ENCODE measurements at places on chromosomes 7 and 10. TPM values are rescaled to one million over a fixed set of nuclear protein-coding genes. Genes with fewer than 3 reads are reported as not detected.

- no peaks in the 10 kb centered on the region for H3K27me3 ChIP-seq
- no peaks in the 10 kb centered on the region for H3K36me3 ChIP-seq
- no peak overlapping the region for H3K4me3 ChIP-seq
- no peak for DNase-seq
- H3K4me1 ChIP-seq, result no peaks in the 10 kb centered on the region
- H3K27ac ChIP-seq, result no peak overlapping the region
These were observed 14.5 kb downstream of the C7orf57 start for GRCh38 chr7:48049850-48050249.

TMEM213 gene
- total RNA-seq, result not detected

NUDT13 gene
- 6.1 TPM for total RNA-seq

- no peak for DNase-seq
- H3K36me3 ChIP-seq, result no peaks in the 10 kb centered on the region
- H3K27ac ChIP-seq, result peak overlapping the region; percentile 53
- peaks cover 10% of the 10 kb centered on the region for H3K4me1 ChIP-seq
- H3K4me3 ChIP-seq, result peak overlapping the region; percentile 45
These were observed 15.6 kb upstream of the RFC2 start for GRCh38 chr7:74269757-74270277.

GRCh38 chr10:62057359-62057758, 155.9 kb downstream of the ARID5B start:
- no peaks in the 10 kb centered on the region for H3K27me3 ChIP-seq
- peaks cover 11% of the 10 kb centered on the region for H3K4me1 ChIP-seq
- H3K36me3 ChIP-seq, result peaks cover 16% of the 10 kb centered on the region
- H3K27ac ChIP-seq, result 0 out of 2 replicates have a peak overlapping the region, but pooled peaks have one; percentile 9

CAV1 gene
- 496 TPM for total RNA-seq

DNA sequence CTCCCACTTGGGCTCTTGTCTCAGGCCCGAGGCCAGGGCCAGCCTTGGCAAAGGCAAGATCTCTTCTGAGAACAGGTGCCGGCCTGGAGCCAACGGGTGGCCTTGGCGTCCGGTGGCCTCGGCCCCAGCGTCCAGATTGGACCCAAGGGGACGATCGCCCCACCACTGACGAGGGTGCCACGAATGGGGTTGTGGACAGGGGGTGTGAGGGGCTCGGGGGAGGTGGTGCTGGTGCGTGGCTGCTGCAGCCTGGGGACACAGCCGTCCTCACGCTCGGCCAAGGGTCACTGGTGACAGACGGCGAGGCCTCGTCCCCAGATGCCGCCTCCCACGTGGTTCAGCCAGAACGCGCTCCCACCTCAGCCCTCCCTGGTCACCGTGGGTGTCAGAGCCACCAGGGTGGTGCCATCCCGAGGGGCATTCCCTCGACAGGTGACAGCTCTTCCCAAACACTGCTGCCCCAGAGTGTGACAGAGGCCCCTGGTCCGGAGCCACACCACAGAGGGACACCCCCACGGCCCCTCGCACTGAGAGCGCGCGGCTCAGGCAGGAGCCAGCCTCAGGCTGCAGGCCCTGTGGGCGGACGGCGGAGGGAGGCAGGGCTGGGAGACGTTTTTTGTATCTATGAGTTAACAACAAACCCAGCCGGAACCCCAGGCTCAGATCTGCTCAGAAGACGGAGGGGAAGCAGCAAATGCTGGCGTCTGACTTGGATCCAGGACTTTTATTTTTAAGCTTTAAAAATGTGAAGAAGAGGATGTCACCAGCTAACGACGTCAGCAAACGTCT, 18.5 kb upstream of the CFAP46 start:
- no peak overlapping the region for H3K27ac ChIP-seq
- no peaks in the 10 kb centered on the region for H3K27me3 ChIP-seq
- H3K4me1 ChIP-seq, result peaks cover 10% of the 10 kb centered on the region

ZNF239 gene
- total RNA-seq, result 18.5 TPM

GRCh38 chr7:109864230-109864629, 1226.7 kb upstream of the LRRN3 start:
- no peaks in the 10 kb centered on the region for H3K27me3 ChIP-seq
- no peaks in the 10 kb centered on the region for H3K4me1 ChIP-seq
- H3K36me3 ChIP-seq, result no peaks in the 10 kb centered on the region
- DNase-seq, result no peak

DNA sequence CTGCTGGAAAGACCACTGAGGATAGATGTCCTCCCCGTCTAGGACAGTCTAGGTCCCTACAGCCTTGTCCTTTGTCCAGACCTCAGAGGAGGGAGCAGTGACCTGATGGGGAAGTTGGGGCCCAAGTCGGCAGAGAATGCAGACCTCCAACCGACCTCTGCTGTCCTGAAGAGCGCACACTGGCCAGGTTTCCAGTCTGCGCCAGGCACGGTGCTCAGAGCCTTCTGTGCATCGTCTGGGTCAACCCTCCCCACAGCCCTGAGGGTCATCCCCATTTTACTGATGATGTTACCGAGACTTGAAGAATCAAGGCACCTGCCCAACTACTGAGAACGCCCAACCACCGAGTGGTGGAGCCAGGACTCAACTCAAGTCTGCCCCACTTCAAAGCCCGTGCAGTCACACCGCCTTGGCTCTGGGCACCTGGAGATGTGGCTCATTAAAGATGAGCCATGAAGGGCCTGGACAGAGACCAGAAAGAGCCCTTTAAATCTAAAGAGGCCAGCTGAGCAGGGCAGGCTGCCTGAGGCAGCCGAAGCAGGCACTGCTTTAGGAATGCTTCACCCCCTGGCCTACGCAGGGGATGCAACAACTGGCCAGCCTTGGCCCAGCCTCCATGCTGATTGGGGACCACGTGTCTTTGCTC, 4.4 kb downstream of the ITPRIP start:
- peak overlapping the region; percentile 98 for H3K27ac ChIP-seq
- peaks cover 73% of the 10 kb centered on the region for H3K4me1 ChIP-seq
- H3K27me3 ChIP-seq, result no peaks in the 10 kb centered on the region
- DNase-seq, result no peak
- peaks cover 4% of the 10 kb centered on the region for H3K36me3 ChIP-seq

- no peak overlapping the region for H3K27ac ChIP-seq
- no peak overlapping the region for H3K4me3 ChIP-seq
- peaks cover 7% of the 10 kb centered on the region for H3K4me1 ChIP-seq
- H3K27me3 ChIP-seq, result no peaks in the 10 kb centered on the region
These were observed 53.2 kb downstream of the STK17A start for GRCh38 chr7:43636093-43636492.

KBTBD2 gene
- 36.8 TPM for total RNA-seq

DNA sequence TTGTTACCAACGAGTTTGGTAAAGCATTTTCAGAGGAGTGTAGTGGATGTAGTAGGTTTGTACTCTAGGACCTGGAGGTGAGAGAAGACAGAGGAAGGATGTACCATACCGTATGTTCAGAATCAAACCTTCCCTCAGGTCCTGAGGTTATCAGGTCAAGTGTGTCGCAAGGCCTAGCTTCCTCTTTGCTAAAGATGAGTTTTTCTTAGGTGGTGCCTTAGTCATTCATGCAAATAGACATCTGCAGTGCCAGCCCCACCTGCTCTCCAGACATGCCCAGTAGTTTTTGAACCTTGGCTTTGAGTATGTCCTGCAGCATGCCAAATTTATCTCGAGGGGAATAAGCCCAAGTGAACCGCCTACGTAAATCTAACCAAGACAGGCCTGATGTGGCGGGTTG, 71.3 kb downstream of the HDAC9 start:
- DNase-seq, result no peak
- peaks cover 6% of the 10 kb centered on the region for H3K4me1 ChIP-seq
- no peak overlapping the region for H3K27ac ChIP-seq
- no peak overlapping the region for H3K4me3 ChIP-seq

All from Panc1 (cell line).